ENCODE measurements at places on chromosomes 11 and 22. TPM values are rescaled to one million over a fixed set of nuclear protein-coding genes. Genes with fewer than 3 reads are reported as not detected.

GRCh38 chr11:34665077-34665835, 44.4 kb downstream of the EHF start:
- peak; percentile 71 for ATAC-seq

DNA sequence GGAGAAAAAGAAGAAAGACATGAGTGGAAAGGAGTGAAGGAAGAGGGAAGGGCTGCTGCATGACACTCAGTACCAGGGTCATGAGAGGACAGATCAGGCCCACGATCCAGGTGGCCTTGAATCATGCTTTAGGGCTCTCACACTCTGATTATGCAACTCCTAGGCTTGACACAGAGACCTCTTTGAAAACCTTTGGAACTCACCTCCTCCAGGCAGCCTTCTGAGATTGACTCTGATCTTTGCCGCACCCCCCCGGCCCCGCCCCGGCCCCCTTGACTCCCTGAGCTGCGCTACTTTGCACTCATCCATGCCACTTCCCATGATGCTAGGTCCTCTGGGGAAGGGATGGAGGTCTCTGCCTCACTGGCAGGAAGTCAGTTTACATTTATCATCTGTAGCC, 10.7 kb downstream of the PTPN5 start:
- no peak for ATAC-seq

DNA sequence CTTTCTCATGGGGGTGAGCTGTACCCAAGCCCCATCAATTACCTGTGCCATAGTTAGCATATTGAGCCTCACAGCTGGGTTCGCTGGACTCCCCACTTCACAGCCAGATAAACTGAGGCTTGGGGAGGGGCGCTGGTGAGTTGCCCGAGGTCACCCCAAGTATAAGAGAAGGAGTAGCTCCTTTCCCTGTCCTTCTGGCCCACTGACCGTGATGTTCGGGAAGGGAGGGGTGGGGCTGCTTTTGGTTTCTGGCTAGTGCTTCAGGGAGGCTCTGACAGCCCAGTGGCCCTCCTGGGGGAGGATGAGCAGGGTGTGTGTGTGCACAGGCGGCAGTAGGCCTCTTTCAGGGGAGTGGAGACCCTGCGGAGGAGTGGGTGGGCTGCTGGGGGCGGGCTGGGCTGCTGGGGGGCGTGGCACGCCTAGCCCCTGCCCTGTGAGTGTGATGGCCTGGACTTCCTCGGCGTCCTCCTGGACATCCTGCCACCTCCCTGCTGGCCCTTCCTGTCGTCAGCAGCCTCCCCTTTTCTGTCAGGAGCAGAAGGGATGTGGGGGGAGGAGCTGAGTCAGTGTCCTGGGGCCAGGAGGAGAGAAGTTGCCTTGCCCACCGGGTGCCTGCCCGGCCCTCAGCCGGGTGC, 50.3 kb downstream of the TRIOBP start:
- no peak for ATAC-seq

- no peak for ATAC-seq
These were observed 52.9 kb downstream of the PANX1 start for GRCh38 chr11:94181526-94181925.

GRCh38 chr22:46626911-46627805, 7.0 kb downstream of the GRAMD4 start:
- ATAC-seq, result no peak

- no peak for ATAC-seq
These were observed 8.0 kb upstream of the SLC25A17 start for GRCh38 chr22:40826984-40827741.

Gene MYRF
- total RNA-seq, result 1.2 TPM

Gene NLRP14
- total RNA-seq, result not detected

Gene RIBC2
- 11.1 TPM for total RNA-seq
